ENCODE measurements at places on chromosomes 3 and 15. TPM values are rescaled to one million over a fixed set of nuclear protein-coding genes. Genes with fewer than 3 reads are reported as not detected.
A peak's percentile ranks its signal among the peaks of the same experiment; 100 is the strongest.

DNA sequence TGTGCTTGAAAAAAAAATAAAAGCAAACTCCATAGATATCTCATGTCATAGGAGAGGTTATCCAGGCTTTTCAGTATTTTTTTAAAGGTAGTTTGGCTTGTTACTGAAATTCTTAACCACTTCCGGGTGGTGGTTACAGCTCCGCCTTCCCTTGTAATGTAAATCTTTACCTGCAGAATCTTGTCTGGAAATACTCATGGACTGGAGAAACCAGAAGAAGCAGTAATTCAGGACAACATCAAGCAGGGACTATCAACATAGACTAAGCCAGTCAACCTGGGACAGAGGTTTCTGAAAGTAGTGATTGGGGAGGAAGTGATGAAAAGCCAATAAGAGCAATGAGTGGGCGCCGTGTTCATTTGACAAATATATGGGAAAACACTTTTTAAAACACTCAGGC lies 78.9 kb upstream of the SKOR1 start:
- no peak for DNase-seq

DNA sequence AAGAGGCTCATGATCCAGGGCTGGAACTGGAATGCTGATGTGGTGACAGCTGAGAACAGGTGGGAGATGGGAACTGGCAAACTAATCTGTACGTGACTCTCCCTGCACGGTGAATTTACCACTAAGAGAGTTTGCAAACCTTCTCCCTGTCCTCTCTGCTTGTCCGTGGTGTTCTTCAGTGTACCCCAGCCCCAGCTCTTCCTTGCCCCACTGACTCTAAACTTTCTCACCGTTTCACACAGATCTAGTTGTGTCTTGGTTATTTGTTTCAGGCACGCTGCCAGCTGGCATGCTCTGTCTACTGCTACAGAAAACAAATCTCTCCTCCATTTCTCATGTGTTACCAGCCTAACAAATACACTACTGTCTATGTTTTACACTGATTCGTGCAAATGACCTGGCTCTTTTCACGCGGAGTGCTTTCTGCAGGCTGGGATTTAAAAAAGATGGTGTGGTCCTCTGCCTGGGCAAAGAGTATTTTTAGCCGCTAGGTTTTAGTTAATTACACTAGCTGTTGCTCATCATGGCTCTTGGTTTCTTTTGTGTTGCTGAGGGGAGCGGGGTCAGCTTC lies 192.7 kb upstream of the LRIG1 start:
- DNase-seq = peak; percentile 8

GRCh38 chr3:110021659-110022058 lies 684.3 kb upstream of the DPPA4 start:
- DNase-seq = no peak

Gene MYZAP
- 1.6 TPM for total RNA-seq

Gene TMC3
- under 0.01 TPM for total RNA-seq

DNA sequence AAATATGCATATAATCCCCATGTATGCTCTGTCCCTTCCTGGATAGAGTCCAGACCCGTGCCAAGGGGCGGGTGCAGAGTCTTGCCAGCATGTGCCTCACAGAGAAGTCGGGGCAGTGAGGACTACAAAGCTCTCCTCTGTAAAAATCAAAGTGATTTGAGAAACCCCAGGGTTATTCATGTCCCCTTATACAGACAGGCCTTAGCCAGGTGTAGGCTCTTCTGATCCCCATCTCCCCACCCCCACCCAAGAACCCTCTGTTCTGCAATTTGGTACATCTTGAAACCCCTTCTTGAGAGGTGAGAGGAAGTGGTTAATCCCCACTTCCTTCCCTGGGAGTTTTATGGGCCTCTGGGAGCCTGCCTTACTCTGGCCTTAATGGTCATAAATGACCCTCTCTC lies 24.7 kb downstream of the TRIM71 start:
- no peak for DNase-seq

Gene CACNA2D2
- total RNA-seq = 2.4 TPM

Gene NOX5
- under 0.01 TPM for total RNA-seq

Gene C3orf20
- total RNA-seq = not detected

DNA sequence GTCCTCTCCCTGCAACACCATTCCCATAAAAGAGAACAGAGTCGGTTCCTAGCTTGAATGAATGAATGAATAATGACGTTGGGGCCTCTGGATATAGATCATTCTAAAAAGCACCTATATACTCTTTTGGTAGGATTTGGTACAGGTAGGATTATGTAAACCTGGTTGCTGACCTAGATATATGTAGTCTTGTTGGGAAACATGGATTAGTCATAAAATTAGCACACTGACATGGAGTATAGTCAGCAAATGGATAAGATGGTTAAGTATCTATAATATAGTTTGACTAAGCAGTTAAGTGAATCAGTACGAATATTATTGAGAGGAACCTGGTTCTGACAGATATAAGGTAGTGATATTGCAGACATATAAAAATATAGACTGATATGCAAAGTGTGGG lies 142.5 kb downstream of the FILIP1L start:
- DNase-seq = no peak

DNA sequence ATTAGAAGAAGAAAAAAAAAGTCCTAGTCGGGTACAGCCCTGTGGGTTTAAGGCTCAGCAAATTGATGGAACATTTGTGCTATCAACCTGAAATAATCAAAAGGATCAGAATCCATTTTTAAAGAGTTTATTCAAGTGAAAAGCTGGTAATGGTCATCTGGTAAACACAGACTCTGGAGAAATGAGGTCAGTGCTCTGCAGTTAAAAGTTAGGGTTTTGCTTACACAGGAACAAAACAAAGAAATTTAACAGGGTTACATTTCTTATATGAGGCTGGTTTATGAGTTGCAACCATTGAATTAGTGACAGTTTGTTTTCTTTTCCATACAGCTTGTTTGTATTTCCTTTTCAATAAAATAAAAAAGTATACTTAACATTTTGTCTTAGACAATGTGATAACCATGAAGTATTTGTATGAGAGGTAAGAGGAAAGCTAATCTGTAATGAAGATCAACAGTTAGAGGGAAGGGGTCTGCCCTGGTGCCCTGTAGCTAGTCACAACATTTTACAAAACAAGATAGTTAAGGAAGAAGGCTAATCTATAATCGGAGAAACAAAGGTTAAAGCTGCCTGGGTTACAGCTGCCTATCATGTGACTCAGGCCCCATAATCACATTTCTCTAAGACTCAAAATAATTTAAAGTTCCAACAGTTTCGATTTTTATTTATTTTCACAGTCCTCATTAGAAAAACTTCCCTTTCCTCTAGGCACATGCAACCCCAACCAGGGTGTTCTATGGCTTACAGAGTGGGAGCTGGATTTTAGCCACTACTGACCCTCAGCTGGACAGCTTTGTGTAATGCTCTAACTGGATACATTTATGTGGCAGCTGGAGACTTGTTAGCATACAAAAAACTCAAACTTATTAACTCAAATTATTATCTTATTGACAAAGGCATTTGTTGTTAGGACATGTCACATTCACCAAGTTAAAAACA lies 98.1 kb upstream of the ACP3 start:
- no peak for DNase-seq

Gene NDUFB5
- 172 TPM for total RNA-seq

Gene MST1R
- total RNA-seq = 0.41 TPM

DNA sequence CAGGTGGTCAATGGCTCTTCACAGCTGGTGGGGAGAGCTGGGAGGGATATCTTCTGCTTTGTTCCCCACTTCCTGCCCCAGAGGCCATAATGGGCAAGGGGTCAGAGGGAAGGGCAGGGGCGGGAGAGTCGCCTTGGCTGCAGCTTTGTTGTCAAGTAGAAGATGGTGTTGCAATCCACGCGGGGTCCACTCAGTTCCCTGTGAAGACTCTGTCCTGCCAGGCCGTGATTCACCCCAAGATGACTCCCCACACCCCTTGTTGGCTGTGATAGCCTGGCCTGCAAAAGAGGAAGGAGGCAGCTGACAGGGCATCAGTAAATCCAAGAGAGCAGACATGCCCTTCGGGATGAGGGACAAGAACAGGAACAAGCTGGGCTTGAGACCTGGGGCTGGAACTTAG lies 6.9 kb downstream of the GALNT15 start:
- no peak for DNase-seq

GRCh38 chr3:186520957-186521842 lies 23.0 kb downstream of the CRYGS start:
- no peak for DNase-seq

GRCh38 chr15:91411586-91411985 lies 311.5 kb downstream of the SV2B start:
- no peak for DNase-seq

- peak; percentile 89 for DNase-seq
Observed at GRCh38 chr3:113695786-113696645, at the start of gene USF3. USF3 (minus strand) TSS chr3:113696642; CDS start chr3:113674878, 21,764 bp downstream.

DNA sequence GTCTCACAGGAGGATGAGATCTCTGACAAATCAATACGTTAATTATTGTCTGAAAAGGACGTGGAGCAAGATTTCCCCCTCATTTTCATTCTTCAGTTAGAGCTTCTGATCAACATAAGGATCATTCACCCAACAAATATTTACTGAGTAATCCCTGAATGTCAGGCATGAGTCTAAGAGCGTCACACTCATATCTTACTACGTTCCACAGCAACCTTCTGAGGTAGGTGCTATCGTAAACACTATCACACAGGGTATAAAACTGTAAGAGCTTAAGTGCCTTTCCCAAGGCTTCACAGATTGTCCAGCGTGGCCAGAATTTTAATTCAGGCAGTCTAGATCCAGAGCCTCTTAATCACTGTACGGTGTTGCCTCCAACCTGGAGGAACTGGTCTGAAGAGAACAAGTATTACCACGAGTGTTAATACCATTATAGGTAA lies 10.6 kb upstream of the TM4SF1 start:
- no peak for DNase-seq

Gene GOLGA8R
- 0.82 TPM for total RNA-seq

GRCh38 chr3:79881431-79881830 lies 113.6 kb upstream of the ROBO1 start:
- no peak for DNase-seq

Gene PDZRN3
- 45.7 TPM for total RNA-seq

DNA sequence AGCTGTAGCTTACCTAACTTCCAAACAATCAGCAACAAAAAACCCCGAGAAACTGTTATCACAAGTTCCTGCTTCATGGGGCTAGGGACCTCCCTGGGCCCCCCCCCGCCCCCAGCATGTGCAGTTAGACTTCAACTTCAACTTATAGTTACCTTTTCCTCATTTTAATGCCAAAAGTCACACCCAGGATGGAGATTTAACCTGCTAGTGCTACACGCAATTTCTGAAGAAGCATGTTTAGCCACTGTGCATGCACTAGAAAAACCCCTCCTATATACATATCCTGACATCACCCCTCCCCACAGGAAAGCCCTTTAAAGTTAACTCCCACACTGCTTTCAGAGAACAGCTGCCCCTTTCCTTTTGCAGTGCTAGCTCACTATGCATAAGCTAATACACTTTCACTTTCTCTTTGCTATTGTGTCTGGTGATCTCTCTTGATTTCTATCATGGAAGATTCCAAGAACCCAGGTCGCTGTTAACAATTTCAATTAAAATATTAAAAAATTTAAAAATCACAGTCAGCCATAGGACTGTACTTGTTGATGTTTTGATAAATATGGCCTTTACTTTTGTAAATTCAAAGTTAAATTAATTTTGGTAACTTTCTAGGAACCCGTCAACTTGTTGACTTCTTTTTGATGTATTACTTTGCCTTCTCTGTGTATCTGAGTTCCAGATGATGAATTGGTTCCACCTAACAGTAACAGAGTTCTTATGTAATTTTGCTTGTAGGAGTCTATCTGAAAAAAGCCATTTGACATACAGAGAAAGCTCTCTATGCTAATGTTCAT lies 75.2 kb upstream of the ACAD9 start:
- DNase-seq = no peak

DNA sequence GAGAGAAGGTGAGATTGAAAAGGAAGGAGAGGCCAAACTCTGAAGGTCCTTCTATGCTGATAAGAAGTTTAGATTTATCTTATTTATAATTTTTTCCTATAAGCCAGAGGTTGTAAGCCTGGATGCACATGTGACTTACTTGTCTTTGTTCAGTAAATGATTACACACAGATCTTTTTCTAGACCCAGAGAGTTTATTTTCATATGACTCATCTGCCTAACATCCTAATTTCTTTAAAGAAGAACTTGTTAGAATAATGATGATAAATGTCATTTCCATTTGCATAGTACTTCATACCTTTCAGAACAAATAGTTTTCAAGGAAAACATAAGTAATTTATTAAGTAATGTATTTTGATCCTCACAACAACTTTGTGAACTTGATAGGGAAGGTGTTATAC lies 434.8 kb upstream of the DPH6 start:
- DNase-seq = no peak

Gene DOCK3
- total RNA-seq = 39.9 TPM

DNA sequence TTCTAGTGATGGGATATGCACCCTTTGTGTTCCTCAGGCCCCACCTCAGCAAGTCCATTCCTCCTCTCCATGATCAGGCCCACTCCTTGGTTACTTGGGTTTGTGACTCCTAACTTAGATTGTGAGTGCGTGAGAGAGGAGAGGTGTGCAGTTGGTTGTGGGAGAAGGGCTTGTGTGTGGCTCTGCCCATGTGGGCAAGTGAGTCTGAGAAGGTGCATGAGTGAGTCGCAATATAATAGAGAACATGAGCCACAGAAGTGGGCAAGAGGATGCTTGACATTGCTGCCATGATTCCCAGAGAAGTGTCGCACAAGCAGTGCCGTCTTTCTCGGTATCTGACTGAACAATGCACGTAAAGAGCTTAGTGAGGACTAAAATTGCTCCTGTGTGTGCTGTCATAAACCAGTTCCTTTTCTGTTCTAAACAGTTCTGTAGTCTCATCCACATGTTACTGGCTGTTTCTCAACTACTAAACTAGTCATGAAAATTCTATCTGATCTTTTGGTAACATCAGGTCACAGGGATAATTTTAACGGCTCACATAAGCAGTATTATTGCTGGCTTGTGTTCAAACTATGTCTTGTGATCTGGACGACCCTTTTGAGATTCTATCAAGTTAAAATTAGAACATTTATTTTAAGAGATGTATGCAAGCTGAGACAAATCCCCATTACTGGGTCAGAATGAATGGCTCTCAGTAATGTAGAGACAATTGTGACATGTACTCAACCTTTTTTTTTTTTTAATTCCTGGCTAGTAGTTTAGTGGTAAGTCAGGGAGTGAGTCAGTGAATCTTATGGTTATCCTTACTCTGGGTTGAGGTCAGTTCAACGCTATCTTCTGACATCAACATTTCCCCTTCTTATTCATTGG lies 25.6 kb downstream of the GYG1 start:
- no peak for DNase-seq
